ENCODE measurements at places on chromosomes 6 and 20.

GRCh38 chr6:13548500-13549210 is 25.7 kb upstream of the SIRT5 start:
- DNase-seq: no peak

DNA sequence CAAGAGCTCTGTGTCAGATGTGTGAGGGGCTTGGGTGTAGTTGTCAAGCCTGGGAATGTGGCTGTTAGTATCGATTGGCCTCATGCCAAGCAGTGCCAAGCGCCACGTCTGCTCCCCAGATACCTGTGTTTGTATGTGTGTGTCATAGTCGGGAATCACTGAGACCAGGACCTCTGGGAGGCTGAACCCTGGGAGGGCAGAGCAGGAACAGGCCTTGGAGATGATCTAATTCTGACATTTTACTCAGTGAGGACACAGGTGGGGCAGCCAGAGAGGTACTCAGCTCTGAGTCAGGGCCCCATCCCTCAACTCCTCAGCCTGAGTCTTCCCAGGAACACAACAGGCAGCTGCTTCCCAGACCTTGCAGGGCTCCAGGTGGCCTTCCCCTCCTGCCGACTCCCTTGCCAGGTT is 51.2 kb upstream of the FANCE start:
- DNase-seq: no peak

DNA sequence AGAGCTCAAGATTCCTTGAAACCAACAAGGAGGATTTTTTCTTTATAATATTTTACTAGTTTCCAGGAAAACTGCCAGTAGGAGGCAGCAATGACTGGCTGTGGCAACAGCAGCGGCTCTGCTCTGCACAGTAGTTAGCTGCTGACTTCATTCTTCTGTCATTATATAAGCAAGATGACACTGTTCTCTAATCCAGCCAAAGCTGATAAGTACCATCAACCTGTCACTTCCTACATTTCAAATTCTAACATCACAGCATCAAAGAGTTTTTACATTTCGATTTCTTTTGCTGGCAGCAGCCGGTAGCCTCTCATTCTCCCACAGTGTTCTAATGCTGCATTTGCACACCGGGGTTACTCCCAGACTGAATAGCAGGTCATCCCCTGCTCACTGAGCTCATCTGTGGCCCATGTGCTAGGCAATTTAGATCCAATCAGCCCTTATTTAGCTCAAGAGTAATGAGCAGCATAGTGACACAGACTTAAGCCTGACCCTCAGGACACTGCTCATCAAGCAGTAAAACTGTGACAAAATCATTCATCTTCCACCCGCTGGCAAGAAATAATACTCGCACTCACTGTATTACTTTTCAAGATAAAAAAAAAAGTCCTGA is 67.8 kb downstream of the MMS22L start:
- peak; percentile 78 for DNase-seq

DNA sequence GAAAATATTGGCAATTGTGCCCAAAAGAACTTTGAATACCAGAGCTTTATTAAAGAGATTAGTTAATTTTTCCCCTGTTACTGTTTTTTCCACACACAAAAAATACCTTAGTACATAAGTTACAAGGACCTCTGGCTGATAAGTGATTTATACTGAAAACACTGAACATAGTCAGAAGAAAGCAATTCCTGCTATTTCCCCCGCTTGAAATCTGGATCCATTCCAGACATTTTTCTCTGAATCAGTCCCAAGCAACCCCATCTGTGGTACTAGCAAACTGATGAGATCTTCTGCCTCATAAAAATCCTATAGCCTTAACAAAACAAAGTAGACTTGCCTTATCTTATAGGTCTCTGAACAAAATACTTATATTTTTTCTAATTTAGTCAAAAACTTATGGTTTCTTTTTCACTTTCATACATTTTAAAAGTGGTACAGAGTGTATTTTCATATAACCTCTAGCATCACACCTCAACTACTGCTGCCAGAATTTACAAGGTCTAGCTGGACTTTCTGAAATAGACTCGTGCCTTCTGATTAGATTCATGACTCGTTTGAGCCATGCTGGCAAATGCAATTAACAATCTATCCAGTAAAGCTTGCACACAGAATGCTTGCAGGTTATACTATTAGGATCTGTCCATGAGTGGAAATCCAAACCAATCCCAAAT is 111.9 kb downstream of the TBX18 start:
- peak; percentile 97 for DNase-seq

- DNase-seq: peak; percentile 9
Observed at GRCh38 chr20:56322681-56323080, 36.1 kb upstream of the FAM210B start.

Measured in EH (cell line).